Cortex of kidney (tissue), 1 donor: ENCODE measurements at places on chromosomes 16 and 17.

GRCh38 chr16:1524366-1524765, 9.1 kb upstream of the TMEM204 start:
- no peak for DNase-seq

DNA sequence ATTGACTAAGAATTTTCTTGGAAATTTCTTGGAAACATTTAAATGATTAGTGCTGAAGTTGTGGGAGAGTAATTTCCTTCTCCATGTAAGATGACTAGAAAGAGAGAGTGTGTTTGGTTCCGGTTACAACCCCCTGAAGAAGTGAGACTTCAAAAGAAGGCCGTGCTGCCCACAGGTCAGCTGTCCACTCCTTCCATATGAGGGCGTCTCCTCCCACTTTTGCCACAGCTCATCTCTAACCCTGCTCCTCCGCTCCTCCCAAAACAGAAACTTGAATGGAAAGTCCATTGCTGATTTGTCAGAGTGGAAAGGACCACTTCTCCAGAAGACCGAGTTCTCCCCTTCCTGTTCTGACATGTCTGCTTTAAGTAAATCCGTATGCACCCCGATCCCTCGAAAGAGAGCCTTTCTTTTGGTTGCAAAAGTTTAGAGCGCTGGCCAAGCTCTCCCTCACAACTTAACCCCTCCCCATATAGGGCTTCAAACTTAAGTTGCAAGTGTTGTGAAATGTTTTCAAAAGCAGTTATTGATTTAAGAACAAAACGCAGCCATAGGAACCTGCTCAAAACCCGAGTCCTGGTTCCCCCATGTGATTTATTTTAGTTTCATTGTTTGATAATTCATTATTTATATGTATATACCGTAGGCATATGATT, 129.5 kb downstream of the SOCS1 start:
- no peak for DNase-seq

DNA sequence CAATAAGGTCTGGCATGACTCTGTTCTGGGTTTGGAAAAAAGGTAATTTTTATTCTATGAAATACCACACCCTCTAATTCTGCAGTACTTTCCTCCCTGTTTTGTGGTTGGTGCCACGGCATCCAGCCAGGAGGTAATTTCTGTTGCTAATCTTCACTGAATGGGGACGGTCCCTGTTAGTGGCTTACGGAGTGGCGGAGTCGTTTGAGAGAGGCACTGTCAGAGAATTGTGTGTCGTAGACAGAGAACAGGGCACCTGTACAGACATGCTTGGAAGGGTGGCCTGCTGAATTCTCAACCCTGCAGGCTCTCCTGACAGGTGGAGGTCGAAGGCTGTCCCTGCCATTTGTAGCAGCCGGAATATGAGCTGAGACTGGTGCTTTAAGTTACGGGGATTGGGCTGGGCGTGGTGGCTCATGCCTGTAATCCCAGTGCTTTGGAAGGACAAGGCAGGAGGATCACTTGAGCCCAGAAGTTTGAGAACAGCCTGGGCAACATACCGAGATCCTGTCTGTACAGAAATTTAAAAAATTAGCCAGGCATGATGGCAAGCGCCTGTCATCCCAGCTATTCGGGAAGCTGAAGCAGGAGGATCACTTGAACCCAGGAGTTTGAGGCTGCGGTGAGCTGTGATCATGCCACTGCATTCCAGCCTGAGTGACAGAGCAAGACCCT, 33.2 kb downstream of the EEF2K start:
- no peak for DNase-seq

- no peak for DNase-seq
Measured at GRCh38 chr17:17205368-17206123, 587 bp downstream of the PLD6 start.

- DNase-seq = no peak
Measured at GRCh38 chr17:47905221-47905733, 9.2 kb downstream of the SP2 start.

- peak; percentile 20 for DNase-seq
Measured at GRCh38 chr17:17694169-17695081, 13.2 kb downstream of the RAI1 start.

DNA sequence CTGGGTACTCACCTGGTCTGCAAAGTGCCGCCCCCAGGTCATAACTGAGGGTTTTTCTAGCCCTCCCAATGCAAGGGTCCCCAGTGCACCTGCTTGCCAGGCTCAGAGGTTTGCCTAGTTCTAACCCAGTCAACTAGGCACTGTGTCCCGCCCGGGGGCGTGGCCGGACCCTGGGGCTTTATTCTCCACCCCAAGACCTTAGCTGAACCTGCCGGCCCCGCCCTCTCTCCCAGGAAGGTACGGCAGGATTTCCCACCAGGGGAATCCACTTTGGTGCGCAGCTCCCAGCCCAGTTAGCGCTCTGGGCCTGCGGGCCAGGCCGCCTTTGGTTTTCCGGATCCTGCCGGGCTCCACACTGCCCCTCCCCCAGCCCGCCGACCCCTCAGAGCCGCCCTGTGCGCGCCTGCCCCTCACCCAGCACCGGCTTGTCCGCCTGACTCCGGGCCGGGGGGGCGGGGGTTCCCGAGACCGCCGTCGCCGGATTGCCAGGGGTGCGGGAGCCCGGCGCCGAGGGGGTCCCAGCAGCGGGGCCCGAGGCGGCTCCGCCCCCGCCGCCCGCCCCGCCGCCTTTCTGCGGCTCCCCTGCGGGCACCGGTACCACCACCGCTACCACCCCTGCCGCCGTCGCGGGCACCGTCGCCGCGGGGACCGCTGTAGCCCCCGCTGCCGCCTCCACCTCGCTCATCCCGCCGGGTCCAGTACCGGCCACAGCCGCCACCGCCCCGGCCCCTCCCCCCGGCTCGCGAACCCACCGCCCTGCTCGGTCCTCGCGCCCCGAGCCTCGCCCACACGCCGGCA, 424 bp downstream of the YBX2 start:
- DNase-seq = no peak

GRCh38 chr17:30112794-30113193, 3.8 kb upstream of the NSRP1 start:
- no peak for DNase-seq

- DNase-seq = no peak
Measured at GRCh38 chr16:80746231-80746630, 58.2 kb downstream of the CDYL2 start.

- DNase-seq = no peak
Measured at GRCh38 chr16:70696952-70697593, 11.2 kb upstream of the MTSS2 start.

DNA sequence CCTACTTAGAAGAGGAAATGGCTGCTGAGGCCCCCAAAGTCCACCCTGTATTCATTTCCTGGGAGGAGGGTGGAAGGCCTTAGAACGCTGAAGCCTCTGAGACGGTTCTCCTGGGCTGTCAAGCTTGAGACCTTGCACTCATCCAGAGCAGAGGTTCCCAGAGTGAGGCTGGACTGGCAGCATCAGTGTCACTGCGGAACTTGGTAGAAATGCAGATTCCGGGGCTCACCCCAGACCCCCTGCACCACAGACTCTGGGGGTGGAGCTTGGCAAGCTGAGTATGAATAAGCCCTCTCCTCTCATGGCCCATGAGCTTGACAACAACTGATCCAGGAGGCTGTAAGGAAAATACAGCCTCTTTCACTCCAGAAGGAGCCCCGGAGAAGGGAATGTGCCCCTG, 218.3 kb downstream of the IRF8 start:
- DNase-seq = no peak

DNA sequence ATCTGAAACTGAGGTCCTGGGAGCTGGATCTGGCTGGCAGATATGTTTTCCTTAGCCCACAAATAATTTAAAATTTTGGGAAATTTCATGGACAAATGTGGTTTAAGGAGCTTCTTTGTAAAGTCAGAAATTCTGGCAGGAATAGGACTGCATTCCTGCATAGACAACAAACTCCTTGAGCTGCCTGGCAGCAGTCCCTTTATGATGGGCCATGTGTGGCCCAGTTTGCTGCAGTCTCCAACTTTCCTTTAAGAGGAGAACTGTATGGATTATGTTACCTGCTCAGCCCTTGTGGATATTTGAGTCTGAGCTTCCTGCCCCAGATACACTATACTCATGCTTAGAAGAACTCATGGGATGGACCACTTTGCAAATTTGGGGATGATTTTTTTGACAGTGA, 48.5 kb upstream of the HS3ST2 start:
- DNase-seq = no peak

GRCh38 chr16:71754652-71755051, 30.2 kb upstream of the PHLPP2 start:
- DNase-seq = no peak

DNA sequence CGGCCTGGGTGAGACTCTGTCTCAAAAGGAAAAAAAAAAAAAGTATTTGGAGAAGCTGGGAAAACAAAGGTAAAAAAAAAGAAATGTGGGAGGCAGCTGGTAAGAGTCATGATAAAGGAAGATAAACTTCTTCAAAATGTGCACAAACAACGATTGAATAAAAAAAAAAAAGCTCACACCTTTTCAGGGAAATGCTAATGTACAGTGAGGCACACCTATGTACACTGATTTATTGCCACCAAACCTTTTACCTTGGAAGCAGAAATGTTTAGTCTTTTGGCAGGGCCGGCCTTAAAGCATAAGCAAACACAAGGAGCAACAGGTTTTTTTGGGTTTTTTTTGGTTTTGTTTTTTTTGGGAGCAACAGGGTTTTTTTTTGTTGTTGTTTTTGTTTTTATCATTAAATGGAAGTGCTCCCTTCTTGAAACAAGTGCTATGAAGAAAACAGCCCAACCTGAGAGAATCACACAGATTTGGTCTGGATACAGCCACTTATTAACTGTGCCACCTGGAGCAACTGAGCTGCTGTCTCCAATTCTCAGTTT, 29.8 kb upstream of the KCNJ2 start:
- DNase-seq = no peak

- DNase-seq = no peak
Measured at GRCh38 chr17:66632731-66633130, 202.2 kb upstream of the CACNG5 start.

DNA sequence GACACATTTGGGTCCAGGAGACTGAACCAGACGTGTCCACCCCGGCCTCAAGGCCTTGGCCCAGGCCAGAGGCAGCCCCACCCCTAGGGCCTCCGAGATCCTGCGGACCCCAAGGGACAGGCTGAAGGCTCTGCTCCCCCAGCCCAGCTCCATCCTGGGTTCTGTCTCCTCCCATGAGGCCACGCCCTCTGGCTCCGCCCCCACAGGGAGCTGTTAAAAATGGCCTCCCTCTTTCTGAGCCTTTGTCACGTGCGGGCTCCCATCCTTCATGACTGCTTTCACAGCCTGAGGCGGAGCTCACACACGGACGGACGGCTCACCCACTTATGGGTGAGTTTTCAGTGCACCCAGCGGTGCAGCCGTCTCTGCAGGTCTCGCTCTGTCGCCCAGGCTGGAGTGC, 6.5 kb upstream of the CACNA1H start:
- DNase-seq = no peak

GRCh38 chr17:8484465-8484864, 48.8 kb downstream of the NDEL1 start:
- no peak for DNase-seq
